DMS 273 treated with DMSO at 0.1 percent for 48 hours (cell line): ENCODE measurements at places on chromosomes 1 and 21.

GRCh38 chr1:235725434-235725833 lies 75.8 kb upstream of the GNG4 start:
- no peak for DNase-seq

GRCh38 chr1:156490401-156491032 lies 10.1 kb downstream of the MEF2D start:
- DNase-seq: no peak

GRCh38 chr1:35047188-35047858 lies 15.6 kb upstream of the ZMYM6 start:
- no peak for DNase-seq

- no peak for DNase-seq
Measured at GRCh38 chr1:221991221-221991620, 249.3 kb upstream of the DUSP10 start.

GRCh38 chr1:36122062-36123030 lies 2.7 kb downstream of the COL8A2 start:
- DNase-seq: no peak

DNA sequence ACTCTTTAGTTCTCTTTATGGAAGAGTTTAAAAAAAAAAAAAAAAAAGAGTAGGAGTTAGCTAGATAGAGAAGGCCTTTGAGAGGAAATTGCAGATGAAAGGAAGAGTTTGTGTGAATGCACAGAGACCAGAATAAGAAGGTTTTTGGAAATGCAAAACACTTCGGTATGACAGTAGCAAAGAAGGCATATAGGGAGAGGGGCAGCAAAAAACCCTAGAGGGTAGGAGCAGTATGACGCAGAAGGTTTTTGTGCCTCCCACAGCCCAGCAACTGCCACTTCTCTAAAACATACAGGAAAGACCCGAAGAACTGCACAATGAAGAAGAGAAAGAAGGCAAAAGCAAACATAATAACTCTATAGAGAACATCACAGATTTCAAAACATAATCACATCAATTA lies 84.3 kb downstream of the WDR64 start:
- DNase-seq: no peak

GRCh38 chr1:201939574-201939973 lies 6.8 kb downstream of the LMOD1 start:
- no peak for DNase-seq

DNA sequence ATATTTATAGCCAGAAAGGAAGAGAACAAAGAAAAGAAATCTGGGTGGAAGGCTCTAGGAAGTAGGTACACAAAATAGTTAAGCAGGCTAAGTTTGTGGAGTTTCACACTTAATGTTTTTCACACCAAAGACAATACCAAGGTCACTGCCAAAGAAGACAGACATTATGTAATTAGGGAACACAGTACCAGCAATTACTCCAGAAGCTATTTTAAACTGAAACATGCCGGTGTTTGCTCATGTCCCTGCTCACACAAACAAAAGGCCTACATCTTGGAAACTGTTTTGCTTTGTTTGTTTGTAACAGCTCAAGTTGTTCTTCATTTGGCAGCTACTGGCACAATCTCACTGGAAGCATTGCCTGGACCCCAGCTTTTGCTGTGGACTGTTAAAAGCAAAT lies 88.5 kb upstream of the DAB1 start:
- no peak for DNase-seq

GRCh38 chr1:159421821-159422220 lies 10.2 kb upstream of the OR10J4 start:
- no peak for DNase-seq

DNA sequence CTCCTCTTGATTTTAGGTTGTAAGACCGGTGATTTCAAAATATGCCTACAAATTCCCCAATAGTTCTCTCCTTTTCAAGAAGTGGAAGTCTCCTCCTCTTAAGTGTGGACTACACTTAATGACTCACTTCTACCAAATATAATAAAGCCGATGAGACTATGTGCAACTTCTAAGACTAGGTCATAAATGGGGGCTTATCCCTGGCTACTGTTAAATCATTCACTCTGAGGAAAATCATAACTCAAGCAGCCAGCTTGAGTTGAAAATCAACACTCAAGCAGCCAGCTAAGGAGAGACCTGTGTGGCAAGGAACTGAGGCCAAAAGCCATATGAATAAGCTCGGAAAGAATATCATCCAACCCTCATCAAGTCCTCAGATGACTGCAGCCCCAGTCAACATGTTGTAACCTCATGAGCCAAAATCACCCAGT lies 49.6 kb upstream of the PSMG1 start:
- DNase-seq: no peak

DNA sequence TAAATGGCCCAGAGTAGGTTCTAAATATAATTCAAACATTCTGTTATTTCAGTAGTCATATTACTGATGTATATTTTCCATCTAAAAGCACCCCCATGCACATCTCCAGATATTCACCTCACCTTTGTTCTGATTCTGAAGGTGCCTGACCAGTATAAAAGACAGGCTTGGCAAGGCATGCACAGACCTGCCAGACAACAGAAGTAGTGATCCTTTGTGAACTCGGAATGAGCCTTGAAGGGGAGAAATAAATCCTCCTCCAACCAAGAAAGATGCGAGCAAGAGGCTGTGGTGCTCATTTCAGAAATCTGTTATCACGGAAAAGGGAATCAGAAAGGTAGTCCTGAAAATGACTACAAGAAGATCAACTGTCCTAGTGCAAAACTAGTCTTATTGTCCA lies 287.3 kb downstream of the VAV3 start:
- DNase-seq: no peak

DNA sequence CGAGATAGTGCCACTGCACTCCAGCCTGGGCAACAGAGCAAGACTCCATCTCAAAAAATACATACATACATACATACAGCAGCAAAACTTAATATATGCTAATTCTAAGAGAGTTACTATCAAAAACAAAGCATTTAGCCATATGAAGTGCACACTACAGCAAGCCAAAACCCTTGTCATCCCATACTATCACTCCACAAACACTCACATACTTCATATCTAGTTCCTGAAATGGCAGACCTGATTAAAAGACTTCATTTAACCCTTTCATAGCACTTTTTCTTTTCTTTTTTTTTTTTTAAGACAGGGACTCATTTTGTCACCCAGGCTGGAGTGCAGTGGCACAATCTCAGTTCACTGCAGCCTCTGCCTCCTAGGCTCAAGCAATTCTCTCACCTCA lies 65.6 kb downstream of the COP1 start:
- DNase-seq: no peak

DNA sequence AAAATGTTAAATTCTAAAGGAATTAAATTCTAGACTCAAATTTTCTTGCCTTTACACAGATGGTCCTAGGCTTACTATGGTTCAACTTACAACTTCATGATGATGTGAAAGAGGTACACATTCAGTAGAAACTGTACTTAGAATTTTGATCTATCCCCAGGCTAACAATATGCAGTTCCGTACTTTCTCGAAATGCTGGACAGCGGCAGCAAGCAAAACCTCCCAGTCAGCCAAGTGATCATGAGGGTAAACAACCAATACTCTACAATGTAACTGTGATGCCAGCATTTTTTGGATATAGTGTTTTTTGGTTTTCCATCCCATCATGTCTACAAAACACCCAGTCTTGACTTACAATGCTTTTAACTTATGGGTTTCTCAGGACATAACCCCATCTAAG lies 25.7 kb downstream of the VAV3 start:
- no peak for DNase-seq

DNA sequence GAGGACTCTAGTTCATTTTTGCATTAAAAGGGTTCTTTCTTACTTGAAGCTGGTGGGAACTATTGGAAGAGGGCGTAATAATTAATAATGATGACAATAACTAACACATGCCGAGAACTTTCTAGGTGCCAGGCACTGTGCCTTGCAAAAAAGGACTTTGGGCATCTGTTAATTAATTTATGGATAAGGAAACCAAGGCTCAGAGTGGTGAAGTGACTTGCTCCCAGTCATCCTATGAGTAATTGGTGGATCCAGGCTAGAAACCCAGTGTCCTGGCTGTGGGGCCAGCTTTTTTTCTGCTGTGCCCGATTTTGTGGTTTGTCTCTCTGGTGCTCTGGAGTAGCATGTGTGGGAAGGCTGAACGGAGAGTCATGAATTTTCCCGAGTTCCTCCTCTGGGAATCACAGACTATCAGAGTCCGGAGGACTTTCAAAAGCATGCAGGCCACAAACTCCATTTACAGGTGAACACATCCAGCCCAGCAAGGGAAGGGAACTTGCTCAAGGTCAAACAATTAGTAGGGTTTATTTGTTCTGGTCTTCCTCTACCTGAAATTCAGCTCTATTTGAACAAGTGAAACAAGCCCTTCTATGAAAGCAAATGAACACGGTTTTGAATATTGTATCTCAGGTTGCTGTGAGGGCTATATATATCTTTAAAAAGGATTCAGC lies 23.4 kb downstream of the ROR1 start:
- DNase-seq: no peak

GRCh38 chr1:6274622-6275139 lies 13.8 kb upstream of the GPR153 start:
- DNase-seq: no peak

DNA sequence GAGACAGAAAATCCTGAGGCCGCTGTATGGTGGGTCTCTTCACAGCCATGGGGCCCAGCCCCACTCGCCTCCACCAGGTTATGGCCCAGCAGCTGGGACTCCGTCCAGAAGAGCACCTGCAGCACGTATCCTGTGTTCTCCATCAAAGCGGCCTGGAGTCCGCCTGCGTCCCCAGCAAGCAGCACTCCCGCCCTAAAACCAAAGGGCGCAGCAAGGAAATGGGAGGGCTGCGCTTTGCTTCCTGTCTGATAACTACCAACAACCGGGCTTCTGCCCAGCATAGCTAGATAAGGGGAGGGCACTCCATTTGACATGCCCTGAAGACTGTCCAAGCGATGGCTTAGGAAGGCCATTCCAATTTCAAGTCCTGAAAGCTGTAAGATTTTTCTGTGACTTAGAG lies 119.9 kb downstream of the KCNJ15 start:
- DNase-seq: no peak

GRCh38 chr1:88943241-88943640 lies 49.2 kb downstream of the KYAT3 start:
- DNase-seq: no peak

GRCh38 chr1:157249326-157249725 lies 111.1 kb upstream of the ETV3 start:
- DNase-seq: no peak

DNA sequence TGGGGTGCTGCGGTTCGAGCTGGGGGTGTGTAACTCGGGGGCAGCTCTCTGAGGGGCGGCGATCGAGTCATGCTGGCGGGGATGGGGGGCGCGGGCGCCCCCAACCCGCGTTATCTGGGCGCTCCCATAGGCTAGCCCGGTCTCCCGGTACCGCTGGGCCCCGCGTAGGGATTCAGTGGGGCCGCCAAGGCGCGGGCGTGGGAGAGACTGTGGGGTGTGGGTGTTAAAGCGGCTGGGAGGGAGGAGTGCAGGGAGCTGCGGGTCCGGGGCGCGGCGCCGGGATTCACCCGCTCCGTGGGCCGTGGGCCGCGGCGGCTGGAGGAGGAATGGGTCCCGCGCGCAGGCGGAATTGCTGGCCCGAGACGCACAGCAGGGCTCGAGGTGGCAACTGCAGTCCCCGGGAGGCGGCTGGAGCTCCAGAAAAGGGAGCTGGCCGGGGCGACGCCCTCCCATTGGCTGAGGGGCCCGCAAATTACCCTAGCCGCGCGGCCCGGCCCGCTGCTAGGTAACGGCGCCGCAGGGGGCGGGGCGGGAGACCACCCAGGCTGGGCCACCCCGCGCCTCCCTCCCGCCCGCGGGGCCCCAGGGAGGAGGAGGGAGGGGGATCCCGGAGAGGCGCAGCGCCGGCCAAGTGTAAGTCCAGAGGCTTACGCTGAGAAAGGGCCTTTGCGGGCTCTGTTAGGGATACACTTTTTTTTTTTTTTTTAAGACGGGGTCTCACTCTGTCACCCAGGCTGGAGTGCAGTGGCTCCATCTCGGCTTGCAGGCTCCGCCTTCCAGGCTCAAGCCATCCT lies at the start of gene PTCH2:
PTCH2 (minus strand) TSS at position 392 of the 794 bp plus-strand sequence; CDS start at position 71, 321 bp downstream.
- peak; percentile 35 for DNase-seq

- no peak for DNase-seq
Measured at GRCh38 chr1:45455162-45455561, 35.8 kb downstream of the TESK2 start.

- no peak for DNase-seq
Measured at GRCh38 chr1:27661412-27662075, 10.4 kb downstream of the IFI6 start.

- DNase-seq: no peak
Measured at GRCh38 chr1:84632673-84633434, 57.4 kb downstream of the SSX2IP start.

GRCh38 chr1:59041646-59042277 lies 255.1 kb upstream of the FGGY start:
- DNase-seq: no peak

GRCh38 chr1:42322577-42322976 lies 12.5 kb downstream of the FOXJ3 start:
- DNase-seq: no peak

GRCh38 chr1:244435562-244436205 lies 16.0 kb downstream of the ADSS2 start:
- DNase-seq: no peak

DNA sequence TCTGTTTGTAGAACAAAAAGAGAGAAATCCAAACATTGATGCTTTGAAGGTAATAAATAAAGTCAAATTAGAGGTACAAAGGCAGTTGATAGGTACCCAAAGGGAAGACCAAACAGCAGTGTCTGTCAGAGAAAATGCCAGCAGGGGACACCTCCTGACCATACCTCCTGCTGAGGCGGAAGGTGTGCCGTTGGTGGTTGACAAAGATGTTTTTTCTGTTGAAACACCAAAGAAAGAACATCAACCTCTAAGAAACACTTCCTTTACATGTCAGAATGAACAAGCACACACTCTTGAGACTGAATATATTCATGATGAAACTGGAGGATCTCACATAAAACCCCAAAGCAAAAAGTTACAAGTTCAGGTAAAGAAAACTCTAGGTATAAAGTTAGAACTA lies 128.3 kb downstream of the MACF1 start:
- no peak for DNase-seq

GRCh38 chr1:53934170-53934765 lies 11.2 kb downstream of the IFT25 start:
- DNase-seq: no peak

- no peak for DNase-seq
Measured at GRCh38 chr1:96259399-96259798, 462.2 kb upstream of the PTBP2 start.

DNA sequence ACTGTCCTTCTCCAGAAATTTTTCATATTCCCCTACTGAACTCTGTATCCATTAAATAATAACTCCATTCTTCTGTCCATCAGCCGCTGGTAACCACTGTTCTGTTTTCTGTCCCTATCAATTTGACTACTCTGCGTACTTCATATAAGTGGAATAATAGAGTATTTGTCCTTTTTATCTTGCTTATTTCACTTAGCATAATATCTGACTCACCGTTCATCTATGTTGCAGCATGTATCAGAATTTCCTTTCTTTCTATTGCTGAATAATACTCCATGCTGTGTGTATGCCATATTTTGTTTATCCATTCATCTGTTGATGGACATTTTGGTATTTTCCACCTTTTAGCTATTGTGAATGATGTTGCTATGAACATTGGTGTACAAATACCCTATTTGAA lies 71.9 kb downstream of the CEP350 start:
- DNase-seq: no peak
